ENCODE measurements at places on chromosomes 11 and 22.

DNA sequence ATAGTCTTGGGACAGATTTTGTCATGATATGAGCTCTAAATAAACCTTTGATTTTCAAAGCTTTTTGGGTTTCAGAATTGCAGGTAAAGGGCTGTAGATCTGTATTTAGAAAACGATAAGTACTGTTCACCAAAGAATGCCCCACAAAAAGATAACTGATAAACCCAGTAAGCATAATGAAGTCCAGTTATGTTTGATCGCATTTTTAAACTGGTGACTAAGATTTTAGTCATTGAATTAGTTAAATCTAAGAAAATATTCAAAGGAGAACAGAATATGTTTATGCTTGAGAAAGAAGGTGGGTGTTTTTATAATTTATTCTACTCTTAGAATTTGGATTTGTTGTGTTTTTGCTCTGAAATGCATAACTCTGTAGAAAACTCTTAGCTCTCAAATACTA is 11.6 kb downstream of the DEPDC7 start:
- H3K27ac ChIP-seq = no peak overlapping the region
- no peaks in the 10 kb centered on the region for H3K4me1 ChIP-seq
- no peaks in the 10 kb centered on the region for H3K36me3 ChIP-seq

GRCh38 chr11:73495731-73496130 is 102.2 kb downstream of the FAM168A start:
- H3K36me3 ChIP-seq = no peaks in the 10 kb centered on the region
- H3K4me1 ChIP-seq = no peaks in the 10 kb centered on the region
- H3K4me3 ChIP-seq = no peak overlapping the region

- no peaks in the 10 kb centered on the region for H3K4me1 ChIP-seq
- no peak overlapping the region for H3K27ac ChIP-seq
- H3K4me3 ChIP-seq = no peak overlapping the region
Measured at GRCh38 chr11:58914821-58915543, 24.3 kb upstream of the GLYATL1 start.

DNA sequence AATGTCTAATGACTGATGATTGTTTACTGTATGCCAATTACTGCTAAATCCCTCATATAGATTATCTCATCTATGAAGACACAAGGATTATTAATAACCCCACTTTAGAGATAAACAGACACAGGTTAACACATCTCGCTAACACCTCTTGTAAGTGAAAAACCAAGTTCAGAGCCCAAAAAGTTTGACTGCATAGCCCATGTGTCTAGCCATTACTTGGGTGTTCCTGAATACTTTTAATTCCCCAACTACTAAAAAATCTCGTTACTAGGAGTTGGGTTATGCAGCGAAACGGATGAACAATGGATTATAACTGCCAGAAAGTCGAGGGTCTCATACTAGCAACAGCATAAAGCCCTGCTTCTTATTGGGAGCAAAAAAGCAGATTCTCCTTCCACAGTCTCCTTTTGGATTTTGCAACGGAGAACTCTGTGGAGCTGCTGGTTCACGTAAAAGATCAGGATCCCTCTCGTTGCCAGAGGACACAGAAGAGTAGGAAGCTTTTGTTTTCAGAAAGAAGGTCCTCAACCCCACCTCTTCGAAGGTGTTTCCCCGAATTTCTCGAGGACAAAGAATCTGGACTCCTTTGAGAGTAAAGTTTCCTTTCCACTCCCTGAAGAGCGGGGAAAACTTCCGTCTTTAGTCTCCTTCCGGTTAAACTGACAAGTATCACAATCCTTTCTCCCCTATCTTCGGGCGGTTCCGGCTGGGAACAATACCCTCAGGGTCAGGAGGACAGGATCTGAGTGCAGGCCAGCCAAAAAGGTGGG is 979 bp downstream of the ZBED5 start:
- H3K27me3 ChIP-seq = no peaks in the 10 kb centered on the region
- H3K36me3 ChIP-seq = peaks cover 35% of the 10 kb centered on the region
- H3K27ac ChIP-seq = peak overlapping the region; percentile 96
- peak; percentile 21 for DNase-seq

- no peak for DNase-seq
- no peak overlapping the region for H3K27ac ChIP-seq
- H3K4me1 ChIP-seq = no peaks in the 10 kb centered on the region
- H3K27me3 ChIP-seq = no peaks in the 10 kb centered on the region
Measured at GRCh38 chr11:117717485-117718314, 79.3 kb downstream of the DSCAML1 start.

- H3K27ac ChIP-seq = no peak overlapping the region
- H3K36me3 ChIP-seq = no peaks in the 10 kb centered on the region
- H3K4me3 ChIP-seq = no peak overlapping the region
- DNase-seq = peak; percentile 10
- H3K4me1 ChIP-seq = no peaks in the 10 kb centered on the region
- H3K27me3 ChIP-seq = no peaks in the 10 kb centered on the region
Measured at GRCh38 chr11:94325681-94326080, 21.3 kb downstream of the IZUMO1R start.
